Esophagus muscularis mucosa (tissue), 4 donors: ENCODE measurements at places on chromosomes 7 and 10.

DNA sequence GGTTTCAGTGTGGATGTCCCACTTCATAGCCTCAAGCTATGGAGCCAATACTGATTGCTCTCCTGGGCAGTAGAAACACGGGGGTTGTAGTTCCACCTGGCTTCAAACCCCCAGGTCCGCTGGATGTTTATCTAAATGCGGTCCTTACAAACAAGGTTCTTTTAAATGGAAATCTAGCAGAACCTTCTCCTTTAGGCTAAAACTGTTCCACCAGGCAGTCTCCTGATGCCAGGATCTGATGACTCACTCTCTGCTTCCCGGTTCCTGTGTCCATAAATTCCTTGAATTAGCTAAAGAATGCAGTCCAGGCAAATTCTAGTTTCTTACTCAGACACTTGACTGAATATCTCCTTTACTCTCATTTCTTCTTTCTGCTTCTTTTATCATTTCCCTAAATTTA, 108.4 kb upstream of the FAM3C start:
- no peak for DNase-seq

DNA sequence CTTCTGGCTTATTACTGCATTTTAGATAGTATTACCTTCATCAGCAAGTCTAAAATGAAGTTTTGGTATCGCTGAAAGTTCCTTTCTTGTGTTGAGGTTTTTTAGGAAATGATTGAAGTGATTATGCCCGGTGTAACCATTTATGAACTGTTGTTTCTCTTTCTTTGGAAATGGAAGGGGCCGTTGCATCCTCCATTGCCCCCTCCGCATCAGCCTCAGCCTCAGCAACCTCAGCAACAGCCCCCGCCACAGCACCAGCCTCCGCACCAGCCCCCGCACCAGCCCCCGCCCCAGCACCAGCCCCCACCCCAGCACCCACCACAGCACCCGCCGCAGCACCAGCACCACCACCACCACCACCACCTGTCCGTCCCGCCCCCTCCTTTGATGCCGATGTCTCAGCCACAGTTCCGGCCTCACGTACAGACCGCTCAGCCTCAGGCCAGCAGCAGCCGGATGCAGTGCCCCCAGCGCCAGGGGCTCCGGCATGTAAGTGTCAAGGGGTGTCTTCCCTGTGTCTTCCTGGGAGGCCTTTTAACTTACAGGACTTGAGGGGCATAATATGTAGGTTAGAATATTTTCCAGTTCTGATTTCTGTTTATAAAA, 72.6 kb downstream of the SHH start:
- DNase-seq = no peak

- no peak for DNase-seq
Observed at GRCh38 chr7:6545398-6546126, 5.7 kb downstream of the GRID2IP start.

DNA sequence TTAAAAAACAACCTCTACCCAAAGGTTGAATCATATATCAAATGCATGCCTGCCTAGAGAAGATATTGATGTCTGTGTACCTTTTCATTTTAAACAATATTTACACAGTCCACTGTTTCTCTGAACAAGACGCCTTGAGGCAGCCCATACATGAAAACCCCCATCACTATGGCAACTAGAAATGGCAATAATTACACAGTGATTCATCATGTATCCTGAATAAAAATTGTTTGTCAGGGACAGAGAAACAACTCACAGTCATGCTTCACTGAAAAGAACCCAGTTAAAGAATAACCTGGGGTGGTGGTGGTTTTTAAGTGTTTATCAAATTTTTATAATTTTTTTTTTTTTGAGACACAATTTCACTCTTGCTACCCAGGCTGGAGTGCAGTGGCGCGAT, 19.7 kb downstream of the DNAJC12 start:
- no peak for DNase-seq

DNA sequence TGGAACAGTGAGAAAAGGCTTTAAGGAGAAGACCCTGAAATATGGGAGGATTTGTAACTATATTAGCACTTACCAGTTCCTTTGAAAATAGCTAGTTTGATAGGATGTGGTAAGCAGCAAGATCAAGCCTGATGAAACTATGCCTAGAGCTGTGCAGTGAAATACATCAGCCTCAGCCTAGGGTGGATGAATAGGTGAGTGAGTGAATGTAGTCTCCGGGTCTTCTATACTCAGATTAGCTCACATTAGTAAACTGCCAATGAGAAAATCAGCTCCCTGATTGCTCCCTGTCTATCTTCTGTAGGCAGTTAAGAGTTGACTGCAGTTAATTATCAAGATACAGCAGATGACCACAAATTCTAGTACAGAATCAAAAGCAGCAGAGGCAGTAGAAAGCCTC, 89.6 kb downstream of the ELAPOR2 start:
- no peak for DNase-seq

DNA sequence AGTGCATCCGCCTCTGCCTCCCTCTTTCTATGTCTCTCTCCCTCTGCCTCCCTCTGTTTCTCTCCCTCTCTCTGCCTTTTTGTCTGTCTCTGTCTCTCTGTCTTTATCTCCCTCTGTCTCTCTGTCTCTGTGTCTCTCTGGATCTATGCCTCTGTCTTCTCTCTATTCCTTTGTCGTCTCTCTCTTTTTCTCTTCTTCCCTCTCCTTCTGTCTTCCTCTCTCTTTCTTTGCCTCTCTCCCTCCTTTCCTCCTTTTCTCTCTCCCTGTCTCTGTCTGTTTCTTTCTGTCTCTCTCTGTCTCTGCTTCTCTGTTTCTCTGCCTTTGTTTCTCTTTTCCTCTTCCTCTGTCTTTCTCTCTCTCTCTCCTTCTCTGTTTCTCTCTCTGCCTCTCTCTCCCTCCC, 678.8 kb upstream of the NRP1 start:
- no peak for DNase-seq

GRCh38 chr7:155468785-155469148, 10.8 kb downstream of the EN2 start:
- no peak for DNase-seq

DNA sequence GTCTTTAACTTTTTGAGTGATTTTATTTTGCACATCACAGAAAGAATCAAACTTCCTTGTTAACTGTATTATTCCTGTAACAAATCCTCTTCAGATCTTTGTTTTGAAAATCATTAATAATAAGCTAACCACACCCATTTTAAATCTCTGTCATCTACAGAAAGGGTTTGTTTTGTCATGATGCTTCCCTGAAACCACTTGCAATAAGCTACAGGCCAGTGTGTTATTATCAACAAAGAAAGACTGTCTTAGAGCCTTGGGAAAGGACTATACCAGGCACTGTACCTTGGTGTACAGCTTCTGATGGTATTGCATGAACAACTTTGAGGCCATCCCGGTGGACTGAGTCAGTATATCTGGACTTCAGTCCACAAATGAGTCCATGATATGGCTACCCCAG, 145.3 kb upstream of the FAM3C start:
- DNase-seq = no peak

DNA sequence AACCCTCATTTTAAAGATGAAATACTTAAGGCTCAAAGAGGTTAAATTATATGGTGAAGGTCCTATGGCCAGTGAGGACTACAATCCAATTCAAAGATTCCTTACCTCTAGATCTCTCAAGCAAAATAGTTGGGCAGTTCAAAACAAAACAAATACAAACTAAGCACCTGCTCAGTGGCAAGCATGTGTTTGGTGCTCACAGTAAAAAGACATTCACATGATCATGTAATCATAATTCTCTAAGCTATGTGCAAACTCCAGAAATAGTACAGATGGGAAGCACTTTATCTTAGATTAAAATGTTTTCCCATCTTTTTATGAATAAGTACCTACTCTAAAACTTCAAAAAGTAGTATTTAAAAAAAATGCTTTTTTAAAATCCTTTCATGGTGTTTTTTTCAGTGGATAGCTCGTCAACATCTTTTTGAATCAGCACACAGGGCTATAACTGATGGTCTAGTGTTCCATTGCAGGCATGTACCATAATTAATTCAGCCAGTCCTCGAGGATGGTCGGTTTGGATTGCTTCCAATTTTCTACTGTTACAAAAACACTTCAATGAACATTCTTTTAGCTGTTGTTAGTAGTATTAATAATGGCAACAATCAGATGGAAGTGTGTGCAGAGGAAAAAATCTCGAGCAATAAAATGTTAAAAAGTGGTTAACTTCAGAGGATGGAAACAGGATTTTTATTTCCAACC, 58.4 kb downstream of the CHCHD3 start:
- DNase-seq = no peak

GRCh38 chr10:59332581-59332980, 29.8 kb downstream of the FAM13C start:
- DNase-seq = no peak

GRCh38 chr10:23343591-23344240, 881 bp downstream of the C10orf67 start:
- DNase-seq = peak; percentile 88

DNA sequence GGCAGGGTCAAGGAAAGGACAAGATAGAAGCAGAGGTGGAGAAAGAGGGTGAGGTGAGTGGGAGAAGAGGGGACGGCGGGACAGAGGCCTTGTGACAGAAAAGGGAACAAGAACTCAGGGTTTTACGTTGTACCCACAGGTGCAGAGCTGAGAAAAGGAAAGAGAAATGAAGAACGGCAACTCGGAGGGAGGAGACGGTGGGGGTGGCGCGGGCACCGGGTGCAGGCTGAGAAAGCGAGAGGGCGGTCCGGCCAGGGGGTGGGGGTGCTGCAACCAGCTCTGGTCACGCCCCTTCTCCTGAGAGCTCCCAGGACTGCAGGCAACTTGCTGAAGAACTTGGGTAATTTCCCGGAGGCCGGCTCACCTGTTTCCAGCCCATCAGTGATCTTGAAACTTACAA, 65.3 kb downstream of the CARD11 start:
- DNase-seq = no peak

DNA sequence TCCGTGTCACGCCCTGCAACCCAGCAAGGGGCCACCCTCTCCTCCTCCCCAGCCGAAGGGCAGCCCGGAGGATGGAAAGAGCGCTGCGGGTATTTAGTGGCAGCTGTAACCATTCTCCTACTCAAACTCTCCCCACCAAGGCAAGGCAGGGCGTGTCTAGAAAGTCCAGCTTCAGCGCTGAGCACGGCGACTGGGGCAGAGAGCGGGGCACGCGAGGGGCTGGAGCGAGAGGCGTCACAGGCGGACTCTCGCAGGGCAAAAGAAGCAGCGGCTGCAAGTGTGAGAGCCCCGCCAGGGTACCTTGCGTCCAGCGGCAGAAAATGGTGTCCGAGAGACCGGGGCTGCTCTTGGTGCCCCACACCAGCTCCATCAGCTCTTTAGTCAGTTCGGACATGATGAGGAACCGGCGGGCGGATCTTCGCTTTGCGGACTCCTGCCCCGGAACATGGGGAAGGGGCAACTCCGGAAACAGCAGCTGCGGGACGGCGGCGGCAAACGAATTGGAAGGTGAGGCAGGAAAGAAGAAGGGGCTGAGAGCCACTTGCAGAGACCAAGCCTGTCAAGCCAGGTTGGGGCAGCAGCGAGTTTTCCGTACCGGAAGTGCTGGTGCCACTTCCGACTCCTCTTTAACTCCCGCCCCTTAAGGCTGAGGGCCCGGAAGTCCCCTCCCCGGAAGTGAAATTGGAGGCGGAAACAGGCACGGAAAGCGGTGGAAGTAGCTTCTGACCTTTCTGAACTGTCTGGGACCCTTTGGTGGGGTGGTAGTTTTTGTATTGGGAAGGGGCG, at the start of gene MINDY3:
TSS of gene MINDY3 (minus strand) at position 602 of the 786 bp plus-strand sequence. CDS start at position 394, 208 bp downstream.
- DNase-seq = peak; percentile 95

DNA sequence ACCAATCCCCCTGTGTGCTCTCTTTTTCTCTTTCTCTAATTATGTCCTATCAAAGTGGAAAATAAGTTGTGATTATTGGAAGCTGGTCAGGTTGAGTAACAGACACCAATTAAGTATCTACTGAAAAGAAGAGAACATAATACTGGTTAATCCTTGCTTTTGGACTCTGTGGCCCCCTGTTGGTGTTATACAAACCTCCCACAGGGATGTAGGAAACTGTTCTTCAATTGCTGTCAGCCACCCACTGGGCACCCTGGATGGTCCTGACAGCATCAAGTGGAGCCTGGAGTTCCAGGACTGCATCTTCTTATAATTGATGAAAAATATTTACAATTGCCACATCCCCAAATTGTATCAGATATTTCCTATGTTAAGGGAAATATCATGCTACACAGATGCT, 939.7 kb downstream of the KCNMA1 start:
- DNase-seq = no peak

GRCh38 chr10:126538439-126539135, 131.9 kb downstream of the C10orf90 start:
- DNase-seq = peak; percentile 29

- DNase-seq = no peak
Observed at GRCh38 chr7:47814905-47815613, 133.2 kb downstream of the PKD1L1 start.

DNA sequence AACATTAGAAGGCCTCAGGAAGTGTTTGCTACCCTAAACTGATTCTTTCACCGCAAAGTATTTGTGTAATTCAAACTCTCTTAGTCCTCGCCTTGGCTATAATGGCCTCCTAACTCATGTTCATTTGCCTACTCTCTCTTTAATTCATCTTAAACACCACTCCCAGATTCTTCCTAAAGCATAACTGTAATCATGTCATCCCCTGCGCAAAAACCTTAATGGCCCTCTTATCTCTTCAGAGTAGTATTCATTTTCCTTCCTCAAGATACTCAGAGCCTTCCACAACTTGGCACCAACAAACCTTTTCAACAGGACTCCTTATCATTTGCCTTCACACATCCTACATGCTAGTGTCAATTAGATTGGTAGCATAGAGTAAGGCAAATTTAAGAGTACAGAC, 42.9 kb downstream of the CSTF2T start:
- DNase-seq = no peak

DNA sequence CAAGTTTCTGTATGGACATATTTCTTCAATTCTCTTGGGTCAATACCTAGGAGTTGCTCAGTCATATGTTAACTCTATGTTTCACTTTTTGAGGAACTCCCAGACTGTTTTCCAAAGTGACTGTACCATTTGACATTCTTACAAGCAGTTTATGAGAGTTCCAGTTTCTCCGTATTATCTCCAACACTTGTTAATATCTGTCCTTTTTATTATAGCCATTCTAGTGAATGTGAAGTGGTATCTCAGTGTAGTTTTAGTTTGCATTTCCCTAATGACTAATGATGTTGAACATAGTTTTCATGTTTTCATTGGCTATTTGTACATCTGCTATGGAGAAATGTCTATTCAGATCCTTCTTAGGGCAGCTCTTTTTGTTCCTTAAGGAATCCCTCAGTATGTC, 531.0 kb upstream of the GALNT17 start:
- no peak for DNase-seq

- DNase-seq = no peak
Observed at GRCh38 chr7:159108941-159109652, 35.6 kb downstream of the VIPR2 start.

- DNase-seq = no peak
Observed at GRCh38 chr10:94630017-94630688, 53.4 kb upstream of the CYP2C18 start.

GRCh38 chr7:39952374-39952773, 2.3 kb downstream of the CDK13 start:
- no peak for DNase-seq

- no peak for DNase-seq
Observed at GRCh38 chr7:47441796-47442604, 139.9 kb downstream of the TNS3 start.
